Lower lobe of right lung (tissue), 2 donors: ENCODE measurements at places on chromosomes 11 and 22.

DNA sequence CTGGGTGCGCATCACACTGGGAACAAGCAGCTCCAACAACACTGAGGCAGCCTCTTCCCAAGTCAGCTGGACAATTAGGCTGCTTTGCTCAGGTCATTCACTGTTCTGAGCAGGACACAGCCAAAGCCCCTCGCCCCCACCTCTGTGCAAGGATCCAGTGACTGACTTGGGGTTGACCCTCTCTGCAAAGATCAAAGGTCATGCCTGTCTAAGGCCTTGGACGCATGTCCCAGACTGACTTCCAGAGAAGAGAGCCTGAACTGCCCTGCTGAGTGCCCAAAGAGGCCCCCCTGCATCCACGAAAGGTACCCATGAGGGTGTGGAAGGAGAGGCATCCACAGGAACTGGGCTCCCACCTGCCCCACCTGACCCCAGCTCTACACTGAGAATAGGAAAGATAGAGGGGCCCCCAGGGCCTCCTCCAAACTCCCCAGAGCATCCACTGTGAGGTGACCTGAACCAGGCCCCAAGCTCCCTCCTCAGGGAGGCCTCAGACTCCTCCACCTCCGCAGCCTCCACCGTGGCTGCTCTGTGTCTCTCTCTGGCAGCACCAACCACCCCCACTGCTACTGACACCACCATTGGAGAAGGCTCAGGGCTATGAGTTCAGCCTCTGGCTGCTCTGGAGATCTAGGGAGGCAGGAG, 53.5 kb downstream of the IGLL5 start:
- no peaks in the 10 kb centered on the region for H3K4me1 ChIP-seq
- H3K36me3 ChIP-seq = no peaks in the 10 kb centered on the region
- no peak overlapping the region for H3K4me3 ChIP-seq
- no peak overlapping the region for H3K27ac ChIP-seq
- H3K27me3 ChIP-seq = peaks cover 5% of the 10 kb centered on the region
- DNase-seq = no peak

GRCh38 chr11:19846654-19847305, 134.1 kb downstream of the NAV2 start:
- no peaks in the 10 kb centered on the region for H3K36me3 ChIP-seq
- no peak overlapping the region for H3K4me3 ChIP-seq
- H3K27ac ChIP-seq = no peak overlapping the region
- H3K27me3 ChIP-seq = no peaks in the 10 kb centered on the region
- H3K4me1 ChIP-seq = peaks cover 5% of the 10 kb centered on the region

DNA sequence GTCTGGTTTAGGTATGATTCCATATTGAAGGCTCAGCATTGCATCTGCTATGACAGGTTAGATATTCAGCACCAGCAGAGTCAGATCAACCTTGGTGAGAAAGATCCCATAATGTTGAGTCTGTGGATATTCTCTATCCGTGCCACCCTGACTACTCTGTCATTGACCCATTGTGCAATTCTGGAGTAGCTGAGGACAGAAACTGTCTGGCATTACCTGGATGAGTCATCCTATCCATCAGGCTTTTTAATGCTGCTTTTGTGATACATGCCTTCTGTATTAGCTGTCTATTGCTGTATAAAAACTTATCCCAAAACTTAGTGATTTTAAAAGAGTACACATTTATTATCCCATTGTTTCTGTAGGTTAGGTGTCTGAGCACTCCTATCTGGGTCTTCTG, 189.1 kb upstream of the FAT3 start:
- no peaks in the 10 kb centered on the region for H3K36me3 ChIP-seq
- no peak for DNase-seq
- H3K4me3 ChIP-seq = no peak overlapping the region
- no peaks in the 10 kb centered on the region for H3K4me1 ChIP-seq
- H3K27me3 ChIP-seq = no peaks in the 10 kb centered on the region

DNA sequence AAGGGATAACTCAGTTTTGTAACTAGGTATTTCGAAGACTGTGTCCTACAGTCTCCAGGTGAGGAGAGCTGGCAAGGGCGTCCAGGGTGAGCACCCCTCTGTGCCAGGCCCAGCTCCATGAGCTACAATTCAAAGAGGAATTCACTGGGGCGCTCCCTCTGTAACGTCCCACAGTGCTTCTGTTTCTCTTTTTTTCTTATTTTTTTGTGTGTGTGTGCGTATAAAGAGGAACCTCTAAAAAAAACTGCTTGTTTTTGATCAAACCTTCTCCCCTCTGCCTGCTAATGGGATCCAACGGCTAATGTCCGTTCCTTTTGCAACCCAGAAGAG, 17.1 kb downstream of the ASCC2 start:
- H3K4me1 ChIP-seq = peaks cover 17% of the 10 kb centered on the region
- H3K4me3 ChIP-seq = no peak overlapping the region
- peaks cover 82% of the 10 kb centered on the region for H3K36me3 ChIP-seq
- no peak for DNase-seq
- peak overlapping the region; percentile 75 for H3K27ac ChIP-seq

GRCh38 chr22:40898850-40899357, 37.0 kb upstream of the DNAJB7 start:
- H3K4me1 ChIP-seq = no peaks in the 10 kb centered on the region
- no peak for DNase-seq
- no peaks in the 10 kb centered on the region for H3K27me3 ChIP-seq
- peaks cover 23% of the 10 kb centered on the region for H3K36me3 ChIP-seq
- H3K27ac ChIP-seq = no peak overlapping the region

GRCh38 chr11:94835594-94835927, 67.4 kb downstream of the AMOTL1 start:
- H3K36me3 ChIP-seq = peaks cover 35% of the 10 kb centered on the region
- no peaks in the 10 kb centered on the region for H3K27me3 ChIP-seq
- H3K4me3 ChIP-seq = no peak overlapping the region
- no peak overlapping the region for H3K27ac ChIP-seq
- no peak for DNase-seq

GRCh38 chr11:13354335-13354734, 76.7 kb downstream of the BMAL1 start:
- no peak overlapping the region for H3K4me3 ChIP-seq
- no peak overlapping the region for H3K27ac ChIP-seq
- H3K27me3 ChIP-seq = no peaks in the 10 kb centered on the region
- no peak for DNase-seq

GRCh38 chr22:32378707-32379272, 21.1 kb downstream of the RFPL3 start:
- H3K27ac ChIP-seq = no peak overlapping the region
- H3K4me3 ChIP-seq = no peak overlapping the region
- no peak for DNase-seq
- H3K36me3 ChIP-seq = no peaks in the 10 kb centered on the region
- H3K4me1 ChIP-seq = no peaks in the 10 kb centered on the region

DNA sequence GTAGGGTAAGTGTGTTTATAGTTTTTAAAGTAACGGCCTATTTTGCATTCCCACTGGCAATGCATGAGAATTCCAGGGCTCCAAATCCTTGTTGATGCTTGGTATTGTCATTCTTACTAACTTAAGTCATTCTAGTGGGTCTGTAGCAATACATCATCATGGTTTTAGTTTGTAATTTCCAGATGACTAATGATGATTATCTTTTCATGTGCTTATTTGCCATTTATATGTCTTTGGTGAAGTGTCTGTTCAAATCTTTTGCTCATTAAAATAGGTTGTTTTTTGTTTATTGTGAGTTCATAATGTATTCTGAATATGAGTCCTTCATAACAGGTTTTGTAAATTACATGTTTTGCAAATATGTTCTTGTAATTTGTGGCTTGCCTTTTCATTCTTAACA, 31.2 kb downstream of the MTMR3 start:
- H3K4me3 ChIP-seq = no peak overlapping the region
- H3K4me1 ChIP-seq = peaks cover 66% of the 10 kb centered on the region
- no peaks in the 10 kb centered on the region for H3K36me3 ChIP-seq
- no peak overlapping the region for H3K27ac ChIP-seq
- H3K27me3 ChIP-seq = no peaks in the 10 kb centered on the region

DNA sequence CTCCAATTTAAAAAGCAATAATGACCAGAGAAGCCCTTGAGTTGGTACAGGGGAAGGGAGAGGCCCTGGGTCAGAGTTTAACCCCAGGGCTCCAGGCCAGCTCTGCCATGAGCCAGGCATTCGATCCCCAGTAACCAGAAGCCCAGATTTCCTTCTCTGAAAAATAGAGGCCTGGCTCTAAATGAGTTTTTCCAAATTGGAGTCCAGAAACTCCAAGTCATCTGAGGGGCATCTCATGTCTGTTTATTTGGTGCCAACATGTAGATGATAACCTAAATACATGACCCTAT, 381.9 kb downstream of the CTTN start:
- H3K27me3 ChIP-seq = no peaks in the 10 kb centered on the region
- no peaks in the 10 kb centered on the region for H3K36me3 ChIP-seq
- no peak overlapping the region for H3K4me3 ChIP-seq
- H3K4me1 ChIP-seq = no peaks in the 10 kb centered on the region
- DNase-seq = no peak
- H3K27ac ChIP-seq = no peak overlapping the region

DNA sequence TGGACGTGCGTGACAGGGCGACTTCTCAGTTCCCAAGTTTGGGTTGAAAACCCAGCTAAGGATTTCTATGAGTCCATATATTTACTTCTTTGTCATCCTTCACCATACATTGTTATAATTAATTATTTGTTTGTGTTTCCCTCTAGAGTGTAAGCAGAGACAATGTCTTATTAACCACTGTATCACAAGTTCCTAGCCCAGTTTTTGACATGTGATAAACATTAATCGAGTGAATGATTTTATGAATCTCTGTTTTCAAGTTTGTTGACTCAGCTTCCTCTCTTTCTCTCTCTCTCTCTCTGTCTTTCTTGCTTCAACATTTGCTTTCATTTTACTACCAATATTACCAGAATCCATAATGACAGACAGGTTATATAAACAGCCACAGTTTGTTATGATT, 1259.6 kb upstream of the TENM4 start:
- H3K27ac ChIP-seq = no peak overlapping the region
- no peak for DNase-seq
- H3K27me3 ChIP-seq = no peaks in the 10 kb centered on the region
- no peak overlapping the region for H3K4me3 ChIP-seq

GRCh38 chr11:68582416-68583040, 101.8 kb upstream of the GAL start:
- no peaks in the 10 kb centered on the region for H3K27me3 ChIP-seq
- H3K4me1 ChIP-seq = peaks cover 28% of the 10 kb centered on the region
- DNase-seq = no peak

DNA sequence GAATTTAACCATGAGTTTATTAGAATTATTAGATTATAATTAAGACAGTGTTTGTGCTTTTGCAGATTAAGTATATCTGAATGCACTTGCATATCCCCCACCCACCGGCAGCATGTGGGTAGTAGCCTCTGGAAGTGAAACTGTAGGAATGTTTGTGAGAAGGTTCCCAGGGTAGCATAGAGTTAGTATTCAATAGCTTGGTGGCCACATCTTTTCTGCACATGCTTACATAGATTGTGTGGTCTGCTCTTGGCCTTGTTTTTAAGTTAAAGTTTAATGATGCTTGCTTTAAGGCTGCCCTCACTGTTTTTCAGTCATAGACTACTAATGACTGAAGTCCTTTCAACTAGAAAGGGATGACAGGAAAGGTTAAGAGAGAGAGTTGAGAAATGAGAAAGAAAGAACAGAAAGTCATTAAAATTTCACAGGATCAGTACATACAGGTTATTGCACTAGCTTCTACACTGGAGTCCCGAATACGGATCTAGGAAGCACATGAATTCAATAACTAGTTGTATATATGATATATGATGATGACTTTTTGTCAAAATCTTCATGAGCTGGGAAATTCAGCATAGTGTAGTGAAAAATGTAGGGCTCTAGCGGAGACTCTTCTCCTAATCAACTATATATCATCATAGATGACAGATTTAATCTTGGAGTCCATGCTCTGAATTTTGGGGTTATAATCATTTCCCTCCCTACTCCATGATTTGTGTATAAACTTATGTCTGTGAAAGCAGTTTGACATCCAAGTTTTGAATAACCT, 137.1 kb downstream of the ARHGAP42 start:
- no peak overlapping the region for H3K4me3 ChIP-seq
- no peaks in the 10 kb centered on the region for H3K36me3 ChIP-seq
- DNase-seq = no peak
- no peak overlapping the region for H3K27ac ChIP-seq

- no peak within 1 kb of the TSS for H3K4me3 ChIP-seq
- no peak within 1 kb of the TSS for H3K27ac ChIP-seq
- H3K4me1 ChIP-seq = no peaks in the 10 kb centered on the region
- no peak for DNase-seq
- H3K27me3 ChIP-seq = peaks cover 10% of the 10 kb centered on the region
Observed at GRCh38 chr11:62269654-62270278, at the start of gene SCGB2A2. Gene SCGB2A2, plus strand, starts transcription at chr11:62270158. Its CDS starts 59 bp downstream, at chr11:62270217.

- no peak for DNase-seq
- H3K27me3 ChIP-seq = no peaks in the 10 kb centered on the region
- H3K36me3 ChIP-seq = peaks cover 36% of the 10 kb centered on the region
- peaks cover 34% of the 10 kb centered on the region for H3K4me1 ChIP-seq
- H3K4me3 ChIP-seq = peak overlapping the region; percentile 82
- H3K27ac ChIP-seq = peak overlapping the region; percentile 97
Observed at GRCh38 chr11:616320-617198, 809 bp upstream of the IRF7 start.

GRCh38 chr11:128464878-128465450, 122.4 kb downstream of the ETS1 start:
- no peaks in the 10 kb centered on the region for H3K27me3 ChIP-seq
- peaks cover 73% of the 10 kb centered on the region for H3K36me3 ChIP-seq
- H3K4me1 ChIP-seq = peaks cover 75% of the 10 kb centered on the region
- DNase-seq = no peak
- peak overlapping the region; percentile 8 for H3K27ac ChIP-seq

DNA sequence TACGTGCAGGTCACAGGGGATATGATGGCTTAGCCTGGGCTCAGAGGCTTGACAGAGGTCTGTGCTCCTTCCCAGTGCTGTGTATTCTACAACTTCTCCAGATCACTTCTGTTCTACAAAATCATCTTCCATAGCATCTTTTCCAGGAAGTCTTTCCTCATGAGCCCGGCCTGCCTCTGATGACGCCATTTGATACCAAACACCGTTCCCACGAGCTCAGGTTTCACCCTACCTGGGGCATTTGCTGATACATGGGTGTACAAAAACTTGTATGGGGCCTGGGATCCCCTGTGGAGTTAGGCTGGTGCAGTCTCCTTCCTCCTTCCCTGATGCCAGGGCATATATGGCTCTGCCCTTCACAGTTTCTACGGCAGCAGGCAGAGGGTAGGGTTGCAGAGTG, 78.7 kb downstream of the NECTIN1 start:
- no peak for DNase-seq
- H3K4me1 ChIP-seq = no peaks in the 10 kb centered on the region
- no peaks in the 10 kb centered on the region for H3K36me3 ChIP-seq
- H3K27ac ChIP-seq = no peak overlapping the region

GRCh38 chr11:111978028-111978771, 41.1 kb downstream of the DIXDC1 start:
- no peaks in the 10 kb centered on the region for H3K27me3 ChIP-seq
- no peak for DNase-seq
- H3K27ac ChIP-seq = no peak overlapping the region
- H3K4me1 ChIP-seq = peaks cover 36% of the 10 kb centered on the region

- H3K27ac ChIP-seq = peak overlapping the region; percentile 92
- H3K27me3 ChIP-seq = peaks cover 42% of the 10 kb centered on the region
- H3K4me1 ChIP-seq = peaks cover 65% of the 10 kb centered on the region
- peaks cover 8% of the 10 kb centered on the region for H3K36me3 ChIP-seq
Observed at GRCh38 chr11:124761301-124762104, 587 bp downstream of the ESAM start.

- H3K4me1 ChIP-seq = no peaks in the 10 kb centered on the region
- H3K36me3 ChIP-seq = no peaks in the 10 kb centered on the region
Observed at GRCh38 chr11:85307366-85307765, 319.8 kb downstream of the DLG2 start.
